ENCODE measurements at places on chromosomes 12 and 14.
A peak's percentile ranks its signal among the peaks of the same experiment; 100 is the strongest.

DNA sequence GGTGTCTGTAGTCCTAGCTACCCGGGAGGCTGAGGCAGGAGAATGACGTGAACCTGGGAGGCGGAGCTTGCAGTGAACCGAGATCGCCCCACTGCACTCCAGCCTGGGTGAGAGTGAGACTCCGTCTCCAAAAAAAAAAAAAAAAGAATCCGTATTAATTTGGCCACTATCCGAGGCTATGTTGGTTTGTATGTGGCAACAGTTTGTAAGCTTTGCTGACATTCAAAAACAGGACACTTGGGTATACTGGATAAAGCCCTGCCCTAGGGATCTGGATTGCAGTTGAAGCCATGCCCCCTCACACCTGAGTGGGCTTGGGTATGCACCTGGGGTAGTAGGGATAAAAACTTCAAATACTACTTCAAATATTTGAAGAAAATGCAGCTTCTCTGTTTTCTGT lies 14.5 kb downstream of the IFNG-AS1 start:
- no peak for DNase-seq

DNA sequence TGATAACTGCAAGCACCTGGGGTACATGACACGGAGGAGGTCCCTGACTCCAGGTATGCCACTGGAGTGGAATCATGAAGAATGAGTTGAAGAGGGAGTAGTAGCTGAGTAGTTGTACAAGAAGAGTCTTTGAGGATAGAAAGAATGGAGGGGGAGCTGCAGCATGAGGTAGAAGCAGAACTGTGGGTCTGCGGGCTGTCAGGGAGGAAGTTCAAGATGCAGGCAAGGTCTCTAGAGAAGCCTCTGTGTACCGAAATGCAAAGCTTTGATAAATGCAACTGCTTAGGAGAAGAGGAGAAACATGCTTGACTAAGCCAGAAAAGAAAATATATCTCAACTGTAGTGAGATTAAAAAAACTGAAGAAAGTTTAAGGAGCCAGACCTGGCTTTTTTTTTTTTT lies 91.5 kb downstream of the CPNE8 start:
- no peak for DNase-seq

DNA sequence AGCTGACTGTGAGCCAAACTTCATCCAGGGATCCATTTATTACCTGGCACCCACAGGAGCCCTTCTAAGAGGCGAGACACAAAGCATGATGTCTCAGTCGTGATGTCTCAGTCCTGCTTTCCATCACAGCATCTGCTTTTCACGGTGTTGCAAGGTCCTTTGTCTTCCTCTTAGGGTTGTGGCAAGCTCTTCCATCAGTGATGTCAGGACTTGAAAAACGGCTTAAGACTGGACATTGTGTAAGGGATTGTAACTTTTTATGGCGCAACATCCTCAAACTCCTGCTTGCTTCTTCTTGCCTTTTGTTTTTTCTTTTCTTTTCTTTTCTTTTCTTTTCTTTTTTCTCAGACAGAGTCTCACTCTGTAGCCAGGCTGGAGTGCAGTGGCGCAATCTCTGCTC lies 586.5 kb upstream of the TMEM132C start:
- no peak for DNase-seq

DNA sequence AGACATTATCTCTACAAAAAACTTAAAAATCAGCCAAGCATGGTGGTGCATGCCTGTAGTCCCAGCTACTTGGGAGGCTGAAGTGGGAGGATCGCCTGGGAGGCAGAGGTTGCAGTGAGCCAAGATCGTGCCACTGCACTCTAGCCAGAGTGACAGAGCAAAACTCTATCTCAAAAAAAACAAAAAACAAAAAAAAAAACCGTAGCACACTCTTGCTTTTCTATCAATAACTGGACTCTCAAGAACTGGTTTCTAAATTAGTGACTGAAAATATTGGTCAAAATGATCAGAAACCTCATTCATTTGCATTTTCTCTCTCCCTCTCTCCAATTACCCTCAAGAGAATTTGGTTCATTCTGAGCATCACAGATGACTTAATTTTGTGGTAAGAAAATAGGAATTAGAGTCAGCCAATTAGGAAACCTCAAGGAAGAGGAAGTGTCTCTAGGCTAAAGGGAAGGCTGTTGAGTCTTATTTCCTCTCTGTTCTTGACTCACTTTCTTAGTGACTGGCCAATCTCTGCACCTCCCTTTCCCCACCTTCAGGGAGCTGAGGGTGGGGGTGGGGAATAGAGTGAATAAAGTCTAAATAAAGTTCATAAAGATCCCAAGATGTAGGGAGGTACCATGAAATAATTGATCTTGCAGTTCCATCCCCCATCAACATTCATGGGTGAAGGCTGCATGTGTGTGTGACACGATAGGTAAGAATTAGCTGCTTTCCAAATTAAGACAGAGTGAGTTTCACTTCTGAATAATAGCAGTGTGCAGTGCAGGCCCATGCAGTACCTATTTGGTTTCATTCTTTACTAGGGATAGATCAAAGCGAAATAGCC lies 6.8 kb upstream of the PSMA6 start:
- no peak for DNase-seq

GRCh38 chr12:126747530-126748149 lies 1519.3 kb upstream of the TMEM132C start:
- peak; percentile 18 for DNase-seq

DNA sequence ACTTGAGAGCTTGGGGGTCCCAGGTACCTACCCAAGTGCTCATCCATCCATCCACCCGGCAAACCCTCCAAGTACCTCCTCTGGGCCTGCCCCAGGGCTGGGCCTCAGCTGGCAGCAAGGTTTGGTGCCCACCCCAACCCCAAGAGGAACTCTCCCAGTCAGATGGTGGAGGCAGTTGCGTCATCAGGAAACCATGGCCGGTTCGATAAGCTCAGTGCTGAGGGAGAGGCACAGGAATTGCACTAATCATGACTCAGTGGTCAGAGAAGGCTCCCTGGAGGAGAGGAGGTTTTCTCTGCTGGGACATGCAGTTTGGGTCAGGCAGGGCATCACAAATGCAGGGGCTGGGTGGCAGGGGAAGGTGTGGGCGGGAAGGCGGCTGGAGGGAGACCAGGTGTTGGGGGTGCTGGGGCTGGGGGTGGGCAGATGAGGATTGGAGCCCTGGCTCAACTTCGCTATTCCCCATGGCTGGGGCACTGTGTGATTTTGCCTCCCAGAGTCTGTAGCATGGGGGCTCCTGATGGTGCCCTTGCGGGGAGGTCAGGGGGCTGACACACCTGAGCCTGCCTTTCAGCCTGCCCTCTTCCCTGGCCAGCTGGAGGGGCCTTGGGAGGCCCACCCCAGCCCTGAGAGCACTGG lies 32.2 kb downstream of the SH2B3 start:
- DNase-seq, result no peak

DNA sequence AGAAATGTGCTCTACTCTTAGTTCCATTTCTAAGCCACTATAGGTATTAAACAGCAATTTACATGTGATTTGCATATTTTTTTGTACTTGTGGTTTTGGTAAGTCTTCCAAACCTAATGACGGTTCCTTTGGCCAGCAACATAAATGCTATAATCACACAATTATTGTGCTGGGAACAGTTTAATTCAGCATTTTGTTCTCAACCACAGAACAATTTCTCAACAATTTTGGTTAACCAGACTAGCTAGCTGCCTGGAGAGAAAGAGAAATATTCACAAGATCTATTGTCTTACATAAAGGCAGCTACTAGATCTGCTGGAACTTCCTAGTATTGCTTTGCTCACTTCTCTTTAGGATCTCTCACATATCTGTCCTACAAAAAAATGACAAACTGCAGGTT lies 265.3 kb downstream of the SOX5 start:
- no peak for DNase-seq

- DNase-seq, result no peak
Observed at GRCh38 chr14:84237881-84238280, 1292.1 kb upstream of the FLRT2 start.

GRCh38 chr14:97707603-97708002 lies 910.4 kb downstream of the VRK1 start:
- no peak for DNase-seq

- DNase-seq, result no peak
Observed at GRCh38 chr12:116164250-116165035, 113.0 kb downstream of the MED13L start.

DNA sequence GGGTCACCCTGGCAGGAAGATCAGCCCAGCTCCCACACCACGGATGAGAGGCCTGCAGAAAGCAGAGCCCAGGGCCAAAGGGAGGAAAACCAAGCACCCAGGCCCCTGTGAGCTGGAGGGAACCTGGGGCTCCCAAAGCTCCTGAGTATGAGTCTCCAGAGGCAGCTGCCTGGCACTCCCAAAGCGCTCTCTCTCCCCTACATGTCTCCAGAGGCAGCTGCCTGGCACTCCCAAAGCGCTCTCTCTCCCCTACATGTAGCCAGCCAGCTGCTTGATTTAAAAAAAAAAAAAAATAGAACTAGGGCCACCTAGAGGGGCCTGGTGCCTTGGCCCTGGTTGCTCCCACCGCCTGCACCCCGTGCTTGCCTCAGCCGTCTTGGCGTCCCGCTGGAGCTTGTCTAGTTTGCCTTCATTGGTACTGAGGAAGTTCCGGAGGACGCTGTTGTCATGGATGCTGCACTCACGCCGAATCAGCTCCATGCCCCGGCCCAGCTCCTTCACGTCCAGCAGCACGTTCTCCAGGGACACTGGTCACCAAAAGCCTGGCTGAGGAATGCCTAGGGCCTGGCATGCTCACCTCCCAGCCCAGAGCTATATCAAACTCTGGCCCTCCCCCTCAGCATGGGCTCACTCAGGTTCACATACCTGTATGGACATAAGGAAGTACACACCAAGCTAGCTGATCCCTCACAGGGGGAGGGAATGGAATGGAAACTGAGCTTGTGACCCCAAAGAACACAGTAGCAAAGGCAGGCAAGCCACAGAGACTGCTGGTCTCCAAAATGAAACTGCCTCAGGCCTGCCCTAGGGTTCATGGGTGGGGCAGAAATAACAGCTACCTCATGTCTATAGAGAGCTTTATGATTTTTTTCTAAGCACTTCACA lies 24.7 kb downstream of the PRPF40B start:
- no peak for DNase-seq

GRCh38 chr12:6233121-6233971 lies 33.1 kb downstream of the CD9 start:
- DNase-seq, result peak; percentile 64

DNA sequence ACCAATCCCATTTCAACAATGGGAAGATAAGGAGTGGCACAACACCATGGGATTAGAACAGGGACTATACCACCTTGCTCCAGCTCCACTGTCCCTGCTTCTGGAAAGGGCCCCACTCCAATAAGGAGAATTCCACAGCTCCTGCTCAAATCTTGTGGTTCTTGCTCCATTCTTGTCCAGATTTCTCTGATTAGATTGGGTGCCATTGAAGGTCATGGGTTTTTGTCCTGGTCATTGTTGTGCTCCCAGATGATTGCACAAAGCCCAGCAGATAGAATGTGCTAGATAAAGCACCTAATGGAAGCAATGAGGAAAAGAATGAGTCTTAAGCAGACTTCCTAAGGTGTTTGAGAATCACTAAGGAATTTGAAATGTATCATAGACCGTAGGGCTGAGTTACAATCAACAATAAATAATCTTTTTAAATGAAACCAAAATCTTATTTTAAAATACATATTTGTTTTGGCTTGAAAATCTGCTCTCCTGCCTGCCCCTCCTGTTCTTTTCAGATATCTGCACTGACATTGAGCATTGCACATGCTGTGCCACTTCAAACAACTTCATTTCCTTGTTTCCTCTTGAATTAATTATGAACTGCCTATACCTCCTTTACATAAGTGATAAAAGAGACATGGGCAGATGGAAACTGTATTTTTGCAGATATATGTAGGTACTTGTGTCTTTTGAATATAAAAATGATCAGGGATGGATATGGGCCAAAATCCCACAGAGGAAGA lies 115.9 kb downstream of the FGD4 start:
- no peak for DNase-seq

DNA sequence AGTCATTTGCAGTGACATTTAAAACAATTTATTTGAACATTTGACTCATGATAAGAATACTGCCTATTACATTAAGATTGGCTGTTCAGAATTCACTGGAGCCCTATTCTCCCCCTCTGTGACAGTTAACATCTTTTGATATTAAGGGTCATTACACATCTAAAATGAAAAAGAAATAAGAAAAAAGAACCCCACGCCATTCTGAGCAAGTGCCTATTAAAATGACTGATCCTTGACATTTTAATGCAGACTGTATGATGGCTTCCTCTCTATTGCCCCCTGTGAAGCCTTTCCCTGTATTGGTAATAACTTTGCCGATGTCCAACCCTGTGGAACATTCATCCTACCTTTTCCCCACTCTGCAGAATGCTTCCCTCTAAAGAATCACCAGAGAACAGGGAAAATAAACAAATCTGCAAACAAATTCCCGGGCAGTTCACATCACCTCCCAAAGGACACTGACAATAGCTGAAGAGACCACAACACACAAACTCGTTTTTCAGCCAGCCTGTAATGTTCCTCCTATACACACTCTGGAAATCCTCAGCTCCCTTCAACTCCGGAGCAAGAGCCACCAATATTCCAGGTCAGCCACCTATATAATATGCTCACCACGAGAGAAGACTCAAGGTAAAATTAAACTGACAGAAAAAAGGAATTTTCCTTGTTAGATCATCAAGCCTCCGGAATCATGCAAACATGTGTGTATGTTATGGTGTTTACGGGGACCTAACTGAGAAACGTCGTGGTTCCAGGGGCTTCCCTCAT lies 2.1 kb downstream of the NIN start:
- no peak for DNase-seq

DNA sequence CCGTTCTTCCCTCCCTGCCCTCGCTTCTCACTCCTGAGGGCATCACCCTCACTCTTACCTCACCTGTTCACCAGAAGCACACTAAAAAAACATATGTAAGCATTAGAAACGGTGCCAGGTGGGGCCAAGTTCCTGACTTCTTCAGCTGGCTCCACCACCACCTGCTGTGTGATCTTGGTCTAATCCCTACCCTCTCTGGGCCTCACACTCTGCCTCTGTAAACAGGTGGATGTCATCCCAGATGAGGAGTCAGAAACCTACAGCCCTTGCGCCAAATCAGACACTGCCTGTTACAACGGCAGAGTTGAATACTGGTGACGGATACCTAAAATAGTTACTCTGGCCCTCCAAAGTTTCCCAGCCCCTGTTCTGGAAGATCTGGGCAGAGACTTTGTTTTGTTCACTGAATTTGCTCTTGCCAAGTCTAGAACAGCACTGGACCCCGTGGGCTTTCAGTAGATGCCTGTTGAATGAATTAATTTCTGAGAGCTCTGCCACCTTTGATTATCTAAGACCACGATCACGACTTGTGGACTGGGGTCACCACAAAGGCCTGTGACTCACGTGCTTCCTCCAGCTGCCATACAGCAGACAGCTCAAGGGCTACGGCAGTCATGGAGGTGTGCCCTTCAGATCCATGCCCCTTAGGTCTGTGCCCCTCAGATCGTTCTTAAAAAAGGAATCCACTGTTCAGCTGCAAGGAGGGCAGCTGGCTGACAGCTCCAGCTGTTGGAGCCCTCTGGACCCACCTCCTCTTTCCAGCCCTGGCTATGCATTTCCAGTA lies 71.9 kb downstream of the GSC start:
- no peak for DNase-seq

GRCh38 chr12:79592865-79593264 lies 97.9 kb downstream of the PAWR start:
- DNase-seq, result no peak

DNA sequence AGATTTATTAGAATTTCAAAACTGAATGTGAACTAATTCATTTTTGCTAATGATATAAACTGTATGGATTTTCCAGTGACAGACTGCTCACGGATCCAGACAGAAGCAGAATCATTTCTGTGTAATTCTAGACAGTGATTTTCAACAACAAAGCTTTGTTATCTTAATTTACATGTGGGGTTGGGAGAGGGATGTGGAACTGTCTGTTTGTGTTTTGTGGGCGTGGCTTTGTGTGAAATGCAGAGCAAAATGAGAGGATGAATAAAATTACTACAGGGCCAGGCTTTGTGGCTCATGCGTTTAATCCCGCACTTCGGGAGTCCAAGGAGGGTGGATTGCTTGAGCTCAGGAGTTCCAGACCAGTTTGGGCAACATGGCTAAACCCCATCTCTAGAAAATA lies 834.7 kb downstream of the GALC start:
- no peak for DNase-seq
